ENCODE measurements at places on chromosomes 6 and 20. TPM values are rescaled to one million over a fixed set of nuclear protein-coding genes. Genes with fewer than 3 reads are reported as not detected.

- H3K4me3 ChIP-seq: peak overlapping the region; percentile 87
- H3K27ac ChIP-seq: peak overlapping the region; percentile 81
- no peak for DNase-seq
Measured at GRCh38 chr20:32484225-32484957, 100.7 kb downstream of the NOL4L start.

DNA sequence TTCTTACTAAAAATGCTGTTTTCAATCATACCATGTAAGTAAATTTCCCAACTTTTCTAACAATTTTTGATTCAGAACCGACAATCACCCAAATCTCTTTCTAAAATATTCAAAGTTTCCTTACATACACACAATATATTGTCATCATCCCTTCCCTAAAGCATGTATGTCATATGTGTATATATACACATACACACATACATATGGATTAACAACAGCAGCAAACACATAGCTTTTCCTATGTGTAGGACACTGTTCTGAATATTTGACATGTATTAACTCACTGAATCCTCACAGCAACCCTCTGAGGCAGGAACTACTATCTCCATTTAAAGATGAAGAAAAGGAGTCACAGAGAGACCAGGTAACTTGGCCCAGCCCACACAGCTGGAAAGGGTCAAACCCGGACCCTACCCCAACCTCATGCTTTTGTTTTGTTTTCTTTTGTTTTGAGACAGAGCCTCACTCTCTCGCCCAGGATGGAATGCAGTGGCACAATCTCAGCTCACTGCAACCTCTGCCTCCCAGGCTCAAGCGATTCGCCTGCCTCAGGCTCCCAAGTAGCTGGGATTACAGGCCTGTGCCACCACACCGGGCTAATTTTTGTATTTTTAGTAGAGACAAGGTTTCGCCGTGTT lies 7.2 kb downstream of the FYN start:
- H3K4me3 ChIP-seq: no peak overlapping the region
- no peak for DNase-seq
- H3K4me1 ChIP-seq: peaks cover 28% of the 10 kb centered on the region
- H3K27me3 ChIP-seq: no peaks in the 10 kb centered on the region
- H3K36me3 ChIP-seq: no peaks in the 10 kb centered on the region

The DSP gene
- 61.9 TPM for total RNA-seq

GRCh38 chr6:83096791-83097190 lies 29.3 kb downstream of the DOP1A start:
- H3K36me3 ChIP-seq: peaks cover 7% of the 10 kb centered on the region
- H3K27me3 ChIP-seq: no peaks in the 10 kb centered on the region
- DNase-seq: peak; percentile 18
- H3K27ac ChIP-seq: peak overlapping the region; percentile 19
- peaks cover 40% of the 10 kb centered on the region for H3K4me1 ChIP-seq

- DNase-seq: no peak
- peak overlapping the region; percentile 92 for H3K27ac ChIP-seq
- peaks cover 85% of the 10 kb centered on the region for H3K4me1 ChIP-seq
Measured at GRCh38 chr6:33426590-33427511, 7.0 kb downstream of the SYNGAP1 start.

The POM121L2 gene
- total RNA-seq: not detected

GRCh38 chr6:130583268-130583667 lies 217.5 kb downstream of the TMEM200A start:
- H3K27me3 ChIP-seq: no peaks in the 10 kb centered on the region
- no peaks in the 10 kb centered on the region for H3K36me3 ChIP-seq
- H3K4me1 ChIP-seq: peaks cover 30% of the 10 kb centered on the region
- H3K4me3 ChIP-seq: no peak overlapping the region
- no peak for DNase-seq

DNA sequence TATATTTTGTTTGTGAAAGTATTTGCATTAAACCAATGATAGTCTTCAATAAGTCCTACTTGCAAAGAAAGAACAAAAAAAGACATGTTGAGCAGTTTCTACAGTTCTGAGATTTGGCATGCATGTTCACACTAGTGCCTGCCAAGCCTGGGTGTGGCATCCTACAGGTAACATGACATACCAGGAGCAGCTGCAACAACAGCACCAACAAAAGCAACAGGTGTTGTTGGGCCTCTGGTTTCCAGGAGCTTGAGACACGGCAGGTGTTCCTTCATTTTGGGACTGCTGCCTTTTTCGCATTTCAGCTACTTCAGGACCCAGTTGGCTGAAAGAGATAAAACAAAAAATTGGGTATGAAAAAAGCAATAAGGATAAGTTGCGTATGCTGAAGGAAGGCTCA lies 41.2 kb upstream of the MTRF1L start:
- DNase-seq: no peak
- H3K4me3 ChIP-seq: no peak overlapping the region

- no peak overlapping the region for H3K4me3 ChIP-seq
- H3K27ac ChIP-seq: no peak overlapping the region
- H3K4me1 ChIP-seq: peaks cover 26% of the 10 kb centered on the region
- H3K36me3 ChIP-seq: no peaks in the 10 kb centered on the region
- H3K27me3 ChIP-seq: no peaks in the 10 kb centered on the region
Measured at GRCh38 chr6:12590901-12591300, 125.7 kb upstream of the PHACTR1 start.

The CASS4 gene
- total RNA-seq: 0.38 TPM

The DDX43 gene
- total RNA-seq: not detected

The GFOD1 gene
- 3.4 TPM for total RNA-seq

GRCh38 chr20:7031222-7031621 lies 263.7 kb downstream of the BMP2 start:
- H3K4me1 ChIP-seq: no peaks in the 10 kb centered on the region
- H3K27ac ChIP-seq: no peak overlapping the region
- DNase-seq: no peak
- H3K4me3 ChIP-seq: no peak overlapping the region
- no peaks in the 10 kb centered on the region for H3K27me3 ChIP-seq

GRCh38 chr6:20669571-20670314 lies 135.5 kb downstream of the CDKAL1 start:
- no peak for DNase-seq
- H3K27ac ChIP-seq: no peak overlapping the region
- no peak overlapping the region for H3K4me3 ChIP-seq
- H3K36me3 ChIP-seq: no peaks in the 10 kb centered on the region

The EFCAB8 gene
- not detected for total RNA-seq

The FYN gene
- total RNA-seq: 57.3 TPM

The HTR1E gene
- not detected for total RNA-seq

GRCh38 chr6:80165143-80165542 lies 58.7 kb downstream of the BCKDHB start:
- no peak for DNase-seq
- no peaks in the 10 kb centered on the region for H3K36me3 ChIP-seq
- no peak overlapping the region for H3K4me3 ChIP-seq
- H3K27me3 ChIP-seq: no peaks in the 10 kb centered on the region

The SRC gene
- total RNA-seq: 23.5 TPM

DNA sequence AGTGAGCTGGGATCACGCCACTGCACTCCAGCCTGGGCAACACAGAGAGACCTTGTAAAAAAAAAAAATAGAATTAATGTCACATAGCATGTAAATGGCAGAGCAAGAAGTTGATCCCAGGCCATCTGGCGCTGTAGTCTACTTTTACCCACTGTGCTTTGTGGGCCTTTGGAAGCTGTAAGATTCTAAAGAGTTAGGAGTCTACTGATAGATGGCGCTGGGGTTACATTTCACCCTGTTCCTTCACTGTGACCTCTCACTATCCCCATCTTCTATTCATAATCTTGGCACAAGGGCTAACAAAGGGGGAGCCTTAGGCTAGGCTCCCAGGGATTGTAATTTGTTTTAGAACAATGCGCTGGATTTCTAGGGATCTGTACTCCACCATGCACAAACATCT lies 24.4 kb downstream of the SIRPD start:
- DNase-seq: no peak
- H3K36me3 ChIP-seq: no peaks in the 10 kb centered on the region
- no peak overlapping the region for H3K4me3 ChIP-seq
- H3K27ac ChIP-seq: no peak overlapping the region

DNA sequence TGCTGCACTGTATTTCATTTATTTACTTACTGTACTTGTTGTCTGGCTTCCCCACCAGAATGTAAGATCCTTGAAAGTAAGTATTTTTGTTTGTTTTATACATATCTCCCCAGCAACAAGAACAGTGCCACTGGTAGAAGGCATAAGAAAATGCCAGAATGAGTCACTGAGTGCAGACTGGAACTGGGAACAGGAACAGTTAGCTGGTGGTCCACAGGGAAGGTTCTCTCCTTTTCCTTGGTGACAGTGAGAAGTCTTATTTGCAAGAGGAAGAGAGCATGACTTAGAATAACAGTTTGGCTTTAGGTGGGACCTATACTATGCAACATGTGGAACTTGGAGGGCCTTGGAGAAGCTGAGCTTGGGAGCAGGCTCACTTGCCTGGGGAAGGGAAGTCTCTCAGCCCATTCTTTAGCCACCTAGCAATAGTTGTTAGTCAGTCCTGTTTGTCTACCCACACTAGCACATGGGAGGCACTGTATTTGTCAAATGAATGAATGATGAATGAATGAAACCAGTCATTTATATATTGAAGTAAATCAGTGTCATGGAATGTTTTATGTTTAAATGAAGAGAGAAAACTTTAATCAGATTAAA lies 203.5 kb downstream of the KCNQ5 start:
- peak overlapping the region; percentile 94 for H3K27ac ChIP-seq
- DNase-seq: peak; percentile 86
- peaks cover 55% of the 10 kb centered on the region for H3K4me1 ChIP-seq

- DNase-seq: no peak
- H3K27me3 ChIP-seq: peaks cover 10% of the 10 kb centered on the region
- H3K4me1 ChIP-seq: peaks cover 6% of the 10 kb centered on the region
- H3K27ac ChIP-seq: no peak overlapping the region
Measured at GRCh38 chr6:151181706-151182363, 57.9 kb upstream of the AKAP12 start.

The SMLR1 gene
- not detected for total RNA-seq

The PRRT1 gene
- total RNA-seq: 5.0 TPM

DNA sequence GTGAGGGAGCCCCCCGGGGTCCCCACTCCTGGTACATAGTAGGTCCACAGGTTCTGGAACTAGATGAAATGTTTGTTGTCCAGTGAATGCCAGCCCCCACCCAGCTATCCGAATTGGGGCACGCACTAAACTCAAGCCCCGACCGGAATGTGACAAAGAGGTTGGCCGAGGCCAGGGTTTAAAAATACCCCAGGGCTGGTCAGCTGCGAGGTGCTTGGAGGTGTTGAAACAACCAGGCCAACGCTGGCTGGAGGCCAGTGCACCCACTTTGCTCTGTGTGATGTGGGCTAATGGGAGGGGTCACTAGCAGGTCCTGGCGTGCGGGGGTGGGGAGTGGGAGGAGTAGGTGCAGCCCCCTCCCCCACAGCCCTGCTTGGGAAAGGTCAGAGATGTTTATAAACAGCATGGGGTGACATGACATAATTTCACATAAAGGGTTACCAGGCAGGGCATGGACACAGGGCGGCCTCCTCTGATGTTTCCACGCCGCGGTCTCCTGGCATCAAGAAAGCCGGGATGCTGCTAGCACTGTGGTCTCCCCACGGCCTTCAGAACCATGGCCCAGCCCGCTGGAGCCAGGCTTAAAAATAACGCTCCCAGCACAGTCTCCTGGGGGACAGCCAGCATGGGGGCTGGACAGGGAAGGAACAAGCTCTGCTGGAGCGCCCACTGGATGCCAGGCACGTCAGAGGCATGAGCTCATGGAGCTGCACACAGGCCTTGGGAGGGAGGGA lies 111.2 kb upstream of the PTPN1 start:
- H3K4me1 ChIP-seq: peaks cover 35% of the 10 kb centered on the region
- H3K27me3 ChIP-seq: peaks cover 3% of the 10 kb centered on the region
- no peaks in the 10 kb centered on the region for H3K36me3 ChIP-seq

The UNC5CL gene
- total RNA-seq: not detected

The CDSN gene
- not detected for total RNA-seq

The FAM217A gene
- not detected for total RNA-seq
